Activated CD8-positive, alpha-beta memory T cell treated with anti-CD3 and anti-CD28 coated beads for 24 hours (primary cell): ENCODE measurements at places on chromosomes 3 and 15.

- no peak for DNase-seq
Measured at GRCh38 chr3:189369636-189370035, 197.9 kb downstream of the TPRG1 start.

DNA sequence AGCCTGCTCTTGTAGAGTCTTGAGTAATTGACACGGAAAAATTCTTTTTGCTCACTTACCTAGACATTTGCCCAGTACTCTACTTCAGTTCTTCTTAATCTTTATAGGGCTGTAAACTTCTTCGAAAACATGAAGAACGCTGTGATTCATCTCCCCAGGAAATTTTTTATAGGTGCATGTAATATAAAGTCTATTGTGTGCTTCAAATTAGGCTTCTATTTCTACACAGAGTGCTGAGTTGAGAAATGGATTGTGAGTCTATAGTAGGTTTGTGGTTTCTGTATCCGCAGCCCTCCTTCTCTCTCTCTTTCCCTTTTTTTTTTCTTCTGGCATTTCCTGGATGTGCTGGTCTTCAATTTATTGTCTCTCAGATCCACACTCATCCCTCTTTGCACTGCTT lies 183.3 kb upstream of the DCBLD2 start:
- DNase-seq, result no peak

- DNase-seq, result no peak
Measured at GRCh38 chr15:80789296-80789695, 10.1 kb downstream of the CEMIP start.

DNA sequence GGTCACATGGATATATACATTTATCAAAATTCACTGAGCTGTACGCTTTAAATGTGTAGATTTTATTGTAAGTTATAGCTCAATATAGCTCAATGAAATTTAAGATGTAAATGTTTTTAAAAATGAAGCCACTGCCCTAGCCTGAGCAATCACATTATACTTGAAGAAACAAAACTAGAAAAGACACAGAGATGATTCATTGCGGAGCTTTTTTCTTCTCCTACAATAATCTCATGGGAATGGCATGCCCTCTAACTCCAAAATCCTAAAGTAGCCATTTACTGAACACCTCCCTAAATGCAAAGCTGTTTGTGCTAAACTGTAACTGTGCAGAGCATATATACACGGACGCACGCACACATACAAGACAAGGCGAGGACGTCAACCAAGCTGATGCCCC lies 84.2 kb downstream of the MYO9A start:
- no peak for DNase-seq

- no peak for DNase-seq
Measured at GRCh38 chr3:18499301-18499700, 74.2 kb upstream of the SATB1 start.

DNA sequence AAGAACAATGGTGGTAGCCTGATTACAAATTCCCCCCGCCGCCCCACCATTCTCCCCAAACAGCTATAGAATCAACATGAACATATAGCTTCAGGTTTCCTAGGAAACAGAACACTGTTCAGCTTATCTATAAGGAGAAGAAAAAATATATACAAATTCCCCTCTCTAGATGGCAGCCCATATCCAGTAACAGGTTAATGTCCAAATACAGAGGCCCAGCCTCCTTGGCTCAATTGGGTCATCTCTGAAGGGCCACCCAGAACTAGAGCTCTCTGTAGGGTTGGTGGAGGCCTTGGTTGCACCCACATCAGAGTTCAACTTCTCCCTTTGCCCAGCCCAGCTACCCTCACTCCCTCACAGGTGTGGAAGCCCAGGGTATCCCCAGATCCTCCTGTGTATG lies 91.5 kb upstream of the ADAMTS17 start:
- DNase-seq, result no peak

DNA sequence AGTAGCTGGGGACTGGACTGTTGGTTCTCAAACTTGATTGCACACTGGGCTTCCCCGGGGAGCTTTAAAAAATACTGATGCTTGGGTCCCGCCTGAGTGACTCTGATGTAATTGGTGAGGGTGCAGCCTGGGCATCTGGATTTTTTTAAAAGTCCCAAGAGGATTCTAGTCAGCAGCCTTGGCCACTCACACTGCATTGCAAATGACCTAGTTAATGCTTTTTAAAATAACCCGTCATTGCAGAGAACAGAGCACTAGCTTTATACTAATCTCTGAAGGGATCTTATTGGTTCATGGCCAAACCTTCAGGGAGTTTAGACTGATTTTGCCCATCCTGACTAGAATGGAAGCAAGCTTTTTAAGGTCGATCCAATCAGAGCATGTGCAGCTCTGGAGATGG lies 310.6 kb upstream of the PROK2 start:
- DNase-seq, result no peak

DNA sequence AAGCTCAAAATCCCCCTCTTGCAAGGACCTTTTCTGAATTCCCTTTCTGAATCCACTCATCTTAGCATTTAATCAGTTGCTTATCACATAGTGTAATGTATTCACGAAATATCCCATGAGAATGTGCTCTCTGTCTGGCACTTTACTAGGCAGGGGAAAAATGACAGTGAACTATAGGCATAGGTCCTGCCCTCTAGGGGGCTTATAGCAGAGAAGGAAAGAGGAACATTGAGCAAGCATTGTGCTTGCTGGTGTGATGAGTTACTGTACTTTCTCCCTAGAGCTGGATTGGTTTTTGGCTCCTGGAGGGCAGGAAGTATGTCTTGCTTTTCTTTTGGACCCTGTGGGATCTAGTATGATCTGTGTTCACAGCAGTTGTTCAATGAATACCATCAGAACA lies 26.5 kb downstream of the DUOX2 start:
- peak; percentile 15 for DNase-seq

- DNase-seq, result no peak
Measured at GRCh38 chr3:158458464-158458863, 112.5 kb upstream of the MLF1 start.

DNA sequence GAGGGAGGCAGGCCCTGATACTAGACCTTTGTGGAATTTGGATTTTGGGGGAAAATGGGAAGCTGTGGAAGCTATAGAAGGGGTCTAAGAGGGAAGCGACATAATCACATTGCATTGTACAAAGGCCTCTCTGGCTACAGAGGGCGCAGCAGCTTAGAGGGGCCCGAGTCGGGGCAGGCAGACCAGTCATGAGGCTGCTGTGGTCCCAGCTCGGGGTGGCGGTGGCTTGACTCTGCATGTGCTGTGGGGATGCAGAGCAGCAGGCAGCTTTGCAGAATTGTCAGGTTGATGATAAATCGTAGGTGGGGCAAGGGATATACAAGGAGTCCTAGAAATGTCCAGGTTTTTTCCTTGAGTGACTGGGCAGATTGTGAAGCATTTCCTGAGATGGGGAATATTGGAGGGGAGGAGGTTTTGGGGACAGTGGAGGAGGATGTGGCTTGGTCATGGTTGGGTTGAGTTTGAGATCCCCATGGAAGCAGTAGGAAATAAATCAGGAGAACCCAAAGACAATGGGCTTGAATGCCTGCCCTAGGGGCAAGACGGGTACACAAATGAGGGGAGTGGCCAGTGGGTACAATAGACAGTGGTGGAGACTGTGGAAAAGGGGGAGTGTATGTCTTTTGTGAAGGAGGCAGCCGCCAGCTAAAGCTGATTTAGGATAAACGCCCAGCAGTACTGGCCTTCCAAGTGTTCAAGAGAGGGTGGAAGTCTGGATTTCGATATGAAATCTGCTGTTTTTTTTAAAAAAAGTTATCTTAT lies 94.1 kb downstream of the HMG20A start:
- no peak for DNase-seq

DNA sequence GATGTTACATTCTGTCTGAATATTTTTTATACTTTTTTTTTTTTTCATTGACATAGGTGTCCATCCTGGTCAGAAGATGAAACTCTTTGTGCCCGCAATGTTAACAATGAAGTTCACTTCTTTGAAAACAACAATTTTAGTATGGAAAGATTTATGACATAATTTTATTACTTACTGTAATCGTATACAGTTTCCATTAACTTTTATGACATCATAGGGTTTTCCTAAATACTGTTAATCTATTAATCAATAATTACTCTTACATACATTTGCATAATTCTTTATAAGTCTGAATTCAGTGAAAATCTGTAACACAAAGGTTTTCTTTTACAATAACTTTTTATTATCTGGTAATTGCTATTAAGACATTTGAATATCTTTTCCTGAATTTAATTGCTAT lies 17.7 kb downstream of the EIF2A start:
- DNase-seq, result no peak

GRCh38 chr15:39340903-39341645 lies 239.8 kb upstream of the THBS1 start:
- DNase-seq, result no peak

- DNase-seq, result no peak
Measured at GRCh38 chr3:107680698-107681097, 157.9 kb downstream of the BBX start.

DNA sequence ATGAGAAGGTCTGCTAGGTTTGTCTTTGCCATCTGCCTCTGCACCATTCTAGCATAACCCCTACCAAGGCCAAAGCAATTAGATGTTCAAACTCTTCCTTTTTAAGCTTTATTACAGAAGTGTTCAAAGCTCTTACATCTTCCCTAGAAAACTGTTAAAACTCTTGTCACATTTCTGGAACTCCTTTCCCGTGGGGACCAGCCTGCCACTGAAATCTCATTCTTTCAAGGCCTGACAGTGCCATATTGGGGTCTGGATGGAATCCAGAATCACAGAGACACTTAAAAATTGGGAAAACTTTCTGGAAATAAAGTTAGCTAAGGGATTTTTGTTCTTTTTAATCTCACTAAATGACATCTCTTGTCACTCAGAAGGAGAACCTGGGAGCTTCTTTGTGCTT lies 153.8 kb upstream of the SLCO3A1 start:
- DNase-seq, result no peak

GRCh38 chr3:108818404-108818803 lies 4.2 kb upstream of the TRAT1 start:
- peak; percentile 69 for DNase-seq
